Activated CD8-positive, alpha-beta T cell treated with anti-CD3 and anti-CD28 coated beads, Interleukin-2, amount 10 ng/mL, durations not matched to agents 7 days and 5 days (primary cell): ENCODE measurements at places on chromosomes 6 and 20.

GRCh38 chr20:50681359-50682064 is 9.8 kb downstream of the RIPOR3 start:
- no peak for DNase-seq

DNA sequence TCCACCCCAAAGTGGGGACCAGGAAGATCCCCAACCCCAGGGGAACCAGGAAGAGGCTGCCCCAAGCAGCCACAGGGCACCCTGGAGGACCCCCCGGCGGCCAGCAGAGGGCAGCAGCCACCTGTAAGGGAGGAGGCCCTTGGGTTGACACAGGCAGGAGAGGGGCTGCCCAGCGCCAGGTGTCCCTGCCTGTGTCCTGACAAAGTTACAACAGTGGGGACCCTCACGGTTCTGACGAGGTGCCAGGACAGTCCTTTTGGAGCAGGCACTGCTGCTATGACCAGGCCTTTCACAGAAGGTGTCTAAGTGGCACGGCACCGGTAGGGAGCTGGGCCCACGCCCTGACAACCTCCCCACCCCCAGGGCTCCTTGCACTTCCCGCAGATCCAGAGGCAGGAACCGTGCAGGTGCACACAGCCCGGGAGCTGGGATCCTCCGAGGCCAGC is 176.7 kb downstream of the BMP7 start:
- peak; percentile 71 for DNase-seq

- DNase-seq: no peak
Measured at GRCh38 chr20:63556873-63557478, 3.0 kb downstream of the FNDC11 start.

DNA sequence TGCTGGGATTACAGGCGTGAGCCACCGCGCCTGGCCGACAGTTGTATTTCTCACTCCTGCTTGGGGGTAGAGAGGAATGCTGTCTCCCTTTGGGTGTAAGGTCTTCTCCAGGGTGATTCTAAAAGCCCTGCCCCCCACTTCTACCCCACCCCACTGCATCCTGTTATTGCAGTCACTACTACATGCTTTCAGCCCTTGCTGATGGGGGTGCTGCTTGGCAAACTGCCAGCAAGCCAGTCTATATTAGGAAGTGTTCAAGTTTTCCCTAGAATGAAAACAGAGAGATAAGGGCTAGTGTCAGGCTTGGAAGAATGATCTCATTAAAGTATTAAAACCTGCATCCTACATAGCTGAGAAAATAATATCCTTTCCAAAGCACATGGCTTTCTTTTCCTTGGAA is 31.3 kb downstream of the TTI1 start:
- no peak for DNase-seq

GRCh38 chr6:142367501-142368018 is 65.8 kb downstream of the ADGRG6 start:
- no peak for DNase-seq

DNA sequence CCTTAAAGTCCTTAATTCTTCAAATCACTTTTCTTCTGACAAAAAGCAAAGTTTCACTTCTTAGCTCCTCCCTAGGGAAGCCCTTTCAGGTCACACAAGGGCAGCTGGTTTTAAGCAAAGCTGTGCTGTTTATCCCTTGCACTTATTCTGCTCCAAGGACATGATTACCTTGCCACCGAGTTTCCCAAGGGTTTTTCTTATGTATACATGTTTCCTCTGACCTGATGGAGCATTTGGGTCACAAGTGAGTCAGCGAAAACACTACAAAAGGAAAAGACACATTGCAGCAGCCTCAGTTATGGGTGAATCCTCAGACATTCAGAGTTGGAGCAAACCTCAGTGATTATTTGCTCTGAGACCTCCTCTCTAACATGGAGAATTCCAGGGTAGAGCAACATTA is 26.6 kb upstream of the ILRUN start:
- no peak for DNase-seq

GRCh38 chr20:51800872-51801121 is 1.5 kb downstream of the SALL4 start:
- no peak for DNase-seq

- no peak for DNase-seq
Measured at GRCh38 chr6:53109612-53110011, 39.0 kb downstream of the GCM1 start.

DNA sequence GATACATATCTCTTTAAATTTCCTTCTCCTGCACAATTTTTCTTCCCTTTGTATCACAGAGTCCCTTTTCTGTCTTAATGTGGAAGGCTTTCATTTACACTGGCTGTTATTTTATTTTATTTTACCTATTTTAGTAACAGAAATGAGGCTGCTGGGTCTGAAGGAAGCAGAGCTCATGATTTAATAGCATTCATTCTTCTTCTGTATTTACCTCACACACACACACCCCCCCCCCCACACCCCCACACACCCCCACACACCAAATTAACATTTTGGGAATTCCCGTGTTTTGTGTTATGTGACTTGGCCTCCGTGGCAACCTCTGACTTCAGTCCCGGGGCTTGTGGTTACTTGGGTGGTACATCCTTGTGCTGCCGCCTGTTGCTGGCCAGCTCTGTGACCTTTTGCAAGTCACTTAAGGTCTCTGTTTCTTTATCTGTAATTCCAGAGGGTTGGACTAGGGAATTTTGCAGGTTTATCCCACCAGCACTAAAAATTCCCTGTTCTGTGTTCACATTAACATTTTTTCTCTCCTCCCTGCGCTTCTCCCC is 108.8 kb downstream of the TIAM2 start:
- DNase-seq: no peak

DNA sequence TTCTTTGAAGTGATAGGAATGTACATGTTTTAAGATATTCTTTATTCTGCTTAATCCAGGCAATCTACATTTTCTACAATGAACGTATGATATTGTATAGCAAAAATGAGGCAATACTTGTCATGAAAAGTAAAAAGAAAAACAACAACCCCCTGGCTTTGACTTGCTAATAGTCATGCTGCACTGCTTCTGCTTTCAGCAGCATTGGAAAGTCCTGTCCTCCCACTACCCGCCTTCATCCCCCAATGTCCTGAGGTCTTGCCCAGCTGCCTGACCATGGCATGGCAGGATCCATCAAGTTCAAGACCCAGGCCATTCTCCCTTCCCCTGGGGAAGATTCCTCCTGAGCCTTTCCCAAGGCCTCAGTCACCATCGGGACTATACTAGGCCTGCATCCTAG is 156.5 kb downstream of the SH3BGRL2 start:
- no peak for DNase-seq

GRCh38 chr6:166905013-166905412 is 51.3 kb downstream of the RNASET2 start:
- DNase-seq: no peak

- DNase-seq: no peak
Measured at GRCh38 chr20:6829510-6830116, 62.1 kb downstream of the BMP2 start.

GRCh38 chr20:1324598-1325172 is 4.3 kb downstream of the SDCBP2 start:
- DNase-seq: no peak

DNA sequence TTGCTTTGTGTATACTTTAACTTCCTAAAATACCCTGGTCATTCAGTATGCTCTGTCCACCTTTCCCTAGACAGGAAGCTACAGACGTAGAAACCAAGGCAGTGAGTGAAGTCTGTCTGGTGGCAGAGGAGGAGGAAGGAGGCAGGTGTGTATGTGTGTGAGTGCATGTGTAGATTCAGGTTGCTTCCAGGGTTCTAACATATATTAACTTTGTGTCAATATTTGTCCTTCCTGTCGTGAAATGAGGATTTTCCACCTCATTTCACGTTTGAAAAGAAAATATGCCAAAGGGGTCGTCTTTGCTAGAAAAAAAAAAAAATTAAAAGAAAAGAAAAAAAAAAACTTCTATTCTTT is 411.5 kb downstream of the PKHD1 start:
- DNase-seq: no peak

DNA sequence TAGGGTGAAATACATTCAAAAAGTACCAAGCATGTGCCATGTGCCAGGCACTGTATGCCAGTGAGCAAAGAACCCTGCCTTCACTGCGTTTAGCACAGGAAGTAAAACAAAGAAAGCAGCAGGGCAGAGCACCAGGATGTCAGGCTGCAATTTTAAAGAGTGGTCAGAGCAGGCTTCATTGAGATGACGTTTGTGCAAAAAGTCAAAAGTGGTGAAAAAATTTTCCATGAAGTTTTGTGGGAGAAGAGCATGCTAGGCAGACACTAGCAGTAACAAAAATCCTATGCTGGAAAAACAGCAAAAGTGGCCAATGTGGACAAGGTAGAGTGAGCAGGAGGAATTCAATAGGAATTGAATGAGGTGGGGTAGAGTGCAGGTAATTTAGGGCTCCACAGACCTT is 31.3 kb downstream of the AKIRIN2 start:
- no peak for DNase-seq

DNA sequence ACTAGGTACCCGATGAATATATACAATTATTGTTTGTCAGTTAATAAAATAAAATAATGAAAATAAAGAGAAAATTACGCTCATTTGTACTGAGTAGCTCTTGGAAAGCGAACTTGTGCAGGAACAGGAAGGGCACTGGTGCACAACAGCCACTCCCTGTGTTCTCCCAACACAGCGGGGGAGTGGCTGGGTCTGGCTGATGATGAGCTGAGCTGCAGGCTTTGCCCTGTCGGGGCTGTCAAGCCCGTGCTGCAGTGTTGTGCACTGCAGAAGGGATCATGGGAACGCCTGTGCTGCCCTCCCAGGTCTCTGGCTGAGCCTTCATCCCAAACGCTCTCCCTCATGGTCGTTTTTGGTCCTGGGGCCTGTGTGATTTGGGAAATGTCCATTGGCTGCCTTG is 131.7 kb upstream of the MAP3K4 start:
- DNase-seq: no peak

- DNase-seq: no peak
Measured at GRCh38 chr6:157090736-157091135, 232.6 kb downstream of the TMEM242 start.

DNA sequence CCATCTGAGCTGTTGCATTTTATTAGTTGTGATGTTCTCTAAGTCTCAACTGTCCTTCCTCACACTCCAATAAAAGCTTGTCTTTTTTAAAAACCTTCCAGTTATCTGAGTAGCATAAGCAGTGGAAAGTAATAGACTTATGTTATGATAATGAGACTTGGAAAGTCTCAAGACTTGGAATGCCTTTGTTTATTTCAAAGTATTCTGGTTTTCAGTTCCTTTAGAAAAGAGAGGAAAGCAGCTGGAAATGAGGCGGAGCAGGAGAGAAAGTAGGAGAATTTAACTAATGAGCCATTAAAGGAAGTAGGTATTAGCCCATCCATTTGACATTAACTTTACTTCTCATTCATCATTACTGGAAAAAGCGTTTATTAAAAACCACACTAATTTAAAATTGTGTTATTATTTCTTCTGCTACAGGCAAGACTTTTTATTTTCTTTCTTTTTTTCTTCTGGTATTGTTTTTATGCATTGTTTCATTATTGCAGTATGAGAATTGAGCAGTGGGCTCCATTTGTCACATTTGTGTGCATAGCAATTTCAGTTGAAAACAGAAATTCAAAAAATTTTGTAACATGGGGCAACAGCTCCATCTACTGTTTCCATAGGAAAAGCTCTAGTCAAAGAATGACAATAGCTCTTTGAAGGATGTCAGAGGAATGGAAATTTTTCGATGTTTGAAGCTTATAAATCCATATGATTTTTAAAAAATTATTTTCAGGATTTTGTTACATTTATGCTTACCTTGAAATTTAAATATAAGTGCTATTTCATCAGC is 194.8 kb downstream of the COL9A1 start:
- no peak for DNase-seq

DNA sequence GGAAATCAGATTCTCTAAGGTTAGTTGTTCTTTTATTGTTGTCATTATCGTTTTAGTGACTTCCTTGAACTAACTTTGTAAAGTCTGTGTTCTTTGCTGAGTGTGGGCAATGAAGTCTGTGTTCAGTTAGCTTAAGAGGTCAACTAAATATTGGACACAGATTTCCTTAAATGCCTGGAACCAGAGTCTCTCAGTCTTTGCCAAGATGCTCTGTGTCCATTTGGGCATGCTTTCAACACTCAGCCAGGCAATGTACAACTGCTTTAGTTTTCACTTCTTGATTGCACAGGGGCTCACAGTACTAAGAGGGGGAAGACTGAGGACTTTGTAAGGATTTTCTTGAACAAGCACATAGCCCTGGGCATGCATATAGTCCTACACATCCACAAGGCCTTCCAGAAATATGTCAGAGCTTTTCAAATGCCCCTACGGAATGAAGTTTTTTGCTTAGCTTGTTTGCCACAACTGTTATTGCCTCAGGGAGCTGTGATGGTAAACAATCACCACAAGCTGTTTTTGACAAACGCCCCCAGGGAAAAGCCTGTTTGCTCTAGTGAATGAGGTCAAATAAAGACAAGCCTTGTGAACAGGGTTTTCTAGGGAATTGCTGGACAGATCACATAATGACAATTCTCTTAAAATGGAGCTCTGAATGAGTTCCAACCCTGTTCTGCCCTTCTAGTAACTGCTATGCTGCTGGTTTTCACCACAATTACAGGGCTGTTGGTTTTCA is 82.5 kb downstream of the B3GAT2 start:
- no peak for DNase-seq

- DNase-seq: no peak
Measured at GRCh38 chr20:11431621-11432020, 486.1 kb upstream of the BTBD3 start.

DNA sequence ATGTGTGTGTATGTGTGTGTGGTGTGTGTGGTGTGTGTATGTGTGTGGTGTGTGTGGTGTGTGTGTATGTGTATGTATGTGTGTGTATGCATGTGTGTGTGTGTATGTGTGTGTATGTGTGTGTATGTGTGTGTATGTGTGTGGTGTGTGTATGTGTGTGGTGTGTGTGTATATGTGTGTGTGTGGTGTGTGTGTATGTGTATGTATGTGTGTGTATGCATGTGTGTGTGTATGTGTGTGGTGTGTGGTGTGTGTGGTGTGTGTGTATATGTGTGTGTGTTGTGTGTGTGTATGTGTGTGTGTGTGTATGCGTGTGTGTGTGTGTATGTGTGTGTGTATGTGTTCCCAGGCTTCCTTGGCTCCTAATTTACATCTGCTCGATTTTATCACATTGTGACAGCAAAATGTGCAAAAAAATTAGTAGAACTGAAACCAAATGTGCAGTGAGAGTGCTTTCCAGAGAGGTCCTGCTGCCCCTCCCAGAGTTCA is 234.5 kb downstream of the BMP7 start:
- DNase-seq: no peak

- DNase-seq: no peak
Measured at GRCh38 chr20:20835897-20836296, 123.5 kb upstream of the RALGAPA2 start.

DNA sequence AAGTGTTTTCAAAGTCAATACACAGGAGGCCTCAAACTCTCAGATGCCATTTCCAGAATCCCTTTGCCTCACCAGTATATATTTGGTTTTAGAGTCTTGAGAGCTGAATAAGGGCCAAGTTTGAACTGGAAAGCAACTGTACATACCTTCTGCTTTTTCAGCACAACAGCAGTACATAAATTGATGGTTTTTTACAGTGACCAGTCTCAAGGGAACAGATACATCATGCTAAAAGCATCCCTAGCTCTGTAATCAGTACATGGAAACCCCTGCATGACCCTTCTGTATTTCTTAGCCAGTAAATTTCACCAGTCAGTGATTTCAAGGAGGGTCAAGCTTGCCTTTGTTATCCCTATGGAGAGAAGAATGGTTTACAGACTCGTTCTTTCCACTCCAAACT is 40.6 kb upstream of the ECHDC1 start:
- DNase-seq: no peak
